CD4-positive, alpha-beta T cell treated with Interleukin-15 for 1 hour (primary cell): ENCODE measurements at places on chromosomes 12 and 14.

GRCh38 chr12:2876431-2877046, 435 bp downstream of the FOXM1 start:
- no peak for DNase-seq

DNA sequence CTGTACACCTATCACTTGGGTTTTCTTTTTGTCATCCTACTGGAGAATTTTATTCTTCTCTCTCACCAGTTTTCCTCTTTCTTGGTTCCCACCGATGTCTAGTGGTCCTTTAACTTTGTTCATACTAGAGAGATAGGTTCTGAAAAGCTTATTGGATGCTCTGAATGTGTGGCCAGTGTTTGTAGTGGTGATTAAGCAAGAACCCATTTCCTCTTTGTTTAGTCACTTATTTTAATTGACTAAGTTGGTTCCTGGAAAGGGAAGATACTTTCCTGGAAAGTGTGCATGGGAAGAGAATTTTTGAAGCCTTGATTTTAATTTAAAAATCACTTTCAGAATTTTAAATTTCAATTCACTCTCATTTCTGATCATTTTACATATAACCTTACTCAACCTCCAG, 127.2 kb downstream of the OTOGL start:
- DNase-seq: no peak

DNA sequence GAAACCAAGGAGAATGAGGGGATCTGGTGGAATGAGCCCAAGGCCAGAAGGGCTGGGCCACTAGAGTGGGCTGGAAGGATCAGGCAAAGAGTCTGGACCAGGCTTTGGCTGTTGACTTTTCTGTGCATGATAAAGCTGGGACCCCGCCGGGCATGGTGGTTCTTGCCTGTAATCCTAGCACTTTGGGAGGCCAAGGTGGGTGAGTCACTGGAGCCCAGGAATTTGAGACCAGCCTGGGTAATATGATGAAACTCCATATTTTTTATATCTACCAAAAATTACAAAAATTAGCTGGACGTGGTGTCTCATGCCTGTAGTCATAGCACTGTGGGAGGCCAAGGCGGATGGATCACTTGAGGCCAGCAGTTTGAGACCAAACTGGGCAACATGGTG, 393 bp upstream of the KLHL33 start:
- DNase-seq: no peak

DNA sequence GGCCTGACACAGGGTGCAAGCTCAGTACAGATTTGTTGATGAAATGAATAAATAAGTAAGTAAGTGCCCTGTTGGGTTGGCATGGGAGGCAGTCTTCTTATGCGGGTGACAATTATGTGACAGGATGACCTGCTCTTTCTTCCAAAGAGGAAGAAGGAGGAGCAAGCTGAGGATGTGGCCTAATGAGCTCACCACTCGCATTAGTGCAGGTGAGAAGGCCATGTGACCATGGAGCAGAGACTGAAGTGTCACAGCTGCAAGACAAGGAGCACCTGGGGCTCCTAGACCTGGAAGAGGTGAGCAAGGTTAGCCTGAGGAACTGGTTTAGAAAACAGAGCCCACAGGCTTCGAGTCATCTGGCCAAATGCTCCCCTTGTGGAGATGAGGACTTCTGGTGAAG, 34.9 kb downstream of the LRTM2 start:
- no peak for DNase-seq

DNA sequence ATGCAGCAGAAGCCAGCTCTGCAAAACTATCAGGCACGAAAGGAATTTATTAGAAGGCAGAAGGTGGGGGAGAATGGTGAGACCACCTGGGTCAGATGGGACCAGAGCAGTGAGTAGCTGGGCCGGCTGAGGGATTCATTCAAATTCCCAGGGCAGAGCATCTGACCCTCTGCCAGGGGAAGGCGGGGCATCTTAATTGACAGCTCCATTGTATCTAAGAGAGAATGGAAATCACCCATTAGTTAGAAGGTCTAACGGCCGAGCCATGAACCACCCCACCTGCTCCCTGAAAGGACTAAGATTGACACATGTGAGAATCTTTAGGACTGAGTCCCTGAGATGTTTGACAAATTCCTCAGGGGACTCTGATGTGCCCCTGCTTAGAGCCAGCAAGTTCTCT, 83.7 kb downstream of the PHETA1 start:
- no peak for DNase-seq

- no peak for DNase-seq
Observed at GRCh38 chr14:62159314-62159713, 397.1 kb downstream of the SNAPC1 start.

- DNase-seq: no peak
Observed at GRCh38 chr14:30681752-30682355, 59.7 kb downstream of the SCFD1 start.

GRCh38 chr12:131092901-131093603, 139.3 kb downstream of the ADGRD1 start:
- no peak for DNase-seq
